ENCODE measurements at places on chromosomes 6 and 20.
A peak's percentile ranks its signal among the peaks of the same experiment; 100 is the strongest.

- DNase-seq = peak; percentile 55
Observed at GRCh38 chr20:32819992-32820697, 391 bp downstream of the MAPRE1 start.

GRCh38 chr20:59948212-59948611 is 8.0 kb downstream of the FAM217B start:
- DNase-seq = no peak

DNA sequence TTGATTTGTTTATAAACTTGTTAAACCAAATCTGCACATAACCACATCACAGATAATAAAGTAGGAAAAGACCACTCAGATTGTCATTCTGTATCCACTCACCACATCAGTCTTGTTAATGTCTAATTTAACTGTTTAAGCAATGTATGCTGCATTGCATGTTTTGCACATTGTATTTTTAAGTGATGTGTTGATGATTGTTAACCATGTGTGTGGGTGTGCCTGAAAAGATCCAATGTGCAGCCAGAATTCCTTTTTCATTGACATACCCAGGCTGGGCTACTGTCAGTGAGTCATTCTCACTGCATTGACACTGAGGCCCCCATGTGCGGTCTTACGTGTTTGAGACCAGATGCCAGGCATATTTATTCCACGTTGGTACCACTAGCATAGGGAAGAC is 167.3 kb downstream of the TRMT11 start:
- DNase-seq = no peak

GRCh38 chr6:167291623-167292300 is 647 bp downstream of the UNC93A start:
- DNase-seq = no peak

DNA sequence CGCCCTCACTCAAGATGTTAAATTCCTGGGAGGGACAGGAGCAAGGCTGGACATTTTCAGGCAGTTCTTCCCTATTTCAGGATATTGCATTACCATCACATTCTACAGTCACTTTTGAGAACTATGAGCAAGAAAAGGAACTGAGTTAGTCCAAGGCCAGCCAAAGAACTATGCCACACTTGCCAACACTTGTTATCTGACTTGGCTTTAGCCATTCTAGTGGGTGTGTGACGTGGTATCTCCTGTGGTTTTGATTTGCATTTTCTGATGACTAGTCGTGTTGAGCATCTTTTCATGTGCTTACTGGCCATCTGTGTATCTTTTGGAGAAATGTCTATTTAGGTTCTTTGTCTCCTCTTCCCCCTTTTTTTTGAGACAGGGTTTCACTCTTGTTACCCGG is 12.0 kb downstream of the XRN2 start:
- DNase-seq = no peak

DNA sequence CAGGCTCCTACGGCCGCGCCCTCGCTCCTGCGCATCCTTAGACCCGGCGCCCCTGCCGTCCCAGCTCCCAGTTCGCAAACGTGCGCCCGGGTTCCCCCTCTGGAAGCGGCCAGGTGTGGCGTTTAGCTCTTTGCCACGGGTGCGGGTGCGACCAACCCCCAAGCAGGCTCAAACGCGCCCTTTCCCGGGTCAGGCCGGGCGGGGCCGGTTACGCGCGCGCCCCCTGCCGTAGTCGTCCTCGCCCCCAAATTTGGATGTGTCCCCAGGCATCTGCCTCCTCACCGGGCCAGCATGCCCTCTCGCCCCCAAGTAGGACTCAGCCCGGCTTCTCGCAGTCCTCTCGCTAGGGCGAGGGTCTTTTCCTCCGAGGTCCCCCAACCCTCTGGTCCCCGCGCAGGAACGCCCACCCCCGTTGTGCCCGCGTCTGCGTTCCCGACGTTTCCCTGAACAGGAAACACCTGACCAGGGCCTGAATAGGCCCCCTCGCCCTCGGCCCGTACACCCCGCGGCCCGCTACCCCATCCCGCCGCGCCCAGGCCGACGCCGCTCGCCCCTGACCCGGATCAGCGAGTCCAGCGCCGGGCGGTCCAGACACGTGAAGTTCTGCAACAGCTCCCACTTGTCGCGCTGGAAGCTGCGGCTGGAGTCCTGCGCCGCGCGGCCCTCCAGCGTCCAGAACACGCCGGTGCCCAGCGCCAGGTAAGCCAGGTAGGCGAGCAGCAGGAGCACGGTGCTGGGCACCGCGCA is 520 bp downstream of the KCNK17 start:
- no peak for DNase-seq

GRCh38 chr6:94570581-94570980 is 1006.8 kb upstream of the MANEA start:
- DNase-seq = no peak

- no peak for DNase-seq
Observed at GRCh38 chr6:21613809-21614208, 20.3 kb downstream of the SOX4 start.

GRCh38 chr20:63664861-63665594 is 6.9 kb downstream of the RTEL1 start:
- DNase-seq = no peak

DNA sequence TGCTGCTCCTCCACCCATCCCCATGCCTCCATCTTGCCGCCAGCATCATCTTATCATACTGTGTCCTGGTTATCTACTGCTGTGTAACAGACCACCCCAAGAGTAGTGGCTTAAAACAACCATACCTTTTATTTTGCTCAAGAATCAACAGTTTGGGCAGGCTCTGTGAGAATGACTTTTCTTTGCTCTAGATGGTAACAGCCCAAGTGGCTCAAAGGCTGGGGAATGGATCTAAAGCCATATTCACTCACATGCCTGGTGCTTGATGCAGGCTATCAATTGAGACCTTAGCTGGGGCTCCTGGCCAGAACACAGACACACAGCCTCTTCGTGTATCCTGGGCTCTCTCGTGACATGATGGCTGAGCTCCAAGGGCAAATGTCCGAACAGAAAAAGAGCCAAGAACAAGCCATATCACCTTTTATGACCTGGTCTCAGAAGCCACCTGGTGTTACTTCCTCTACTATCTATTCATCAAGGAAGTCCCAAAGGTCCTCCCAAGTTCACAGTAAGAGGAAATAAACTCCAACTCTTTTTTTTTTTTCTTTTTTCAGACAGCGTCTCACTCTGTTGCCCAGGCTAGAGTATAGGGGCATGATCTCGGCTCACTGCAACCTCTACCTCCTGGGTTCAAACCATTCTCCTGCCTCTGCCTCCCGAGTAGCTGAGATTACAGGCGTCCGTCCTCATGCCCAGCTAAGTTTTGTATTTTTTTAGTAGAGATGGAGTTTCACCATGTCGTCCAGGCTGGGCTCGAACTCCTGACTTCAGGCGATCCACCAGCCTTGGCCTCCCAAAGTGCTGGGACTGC is 159.3 kb upstream of the JARID2 start:
- no peak for DNase-seq

GRCh38 chr6:102298051-102298450 is 904.5 kb downstream of the GRIK2 start:
- no peak for DNase-seq

GRCh38 chr6:25312703-25313102 is 33.5 kb downstream of the CARMIL1 start:
- DNase-seq = no peak

Measured in activated T-helper 9 cell treated with anti-CD3 and anti-CD28 coated beads, Interleukin-2, amount 50 U/mL, for 16 hours (primary cell).